ENCODE measurements at places on chromosomes 3 and 15.

- no peak for DNase-seq
Measured at GRCh38 chr3:9452417-9452816, 55.0 kb downstream of the SETD5 start.

DNA sequence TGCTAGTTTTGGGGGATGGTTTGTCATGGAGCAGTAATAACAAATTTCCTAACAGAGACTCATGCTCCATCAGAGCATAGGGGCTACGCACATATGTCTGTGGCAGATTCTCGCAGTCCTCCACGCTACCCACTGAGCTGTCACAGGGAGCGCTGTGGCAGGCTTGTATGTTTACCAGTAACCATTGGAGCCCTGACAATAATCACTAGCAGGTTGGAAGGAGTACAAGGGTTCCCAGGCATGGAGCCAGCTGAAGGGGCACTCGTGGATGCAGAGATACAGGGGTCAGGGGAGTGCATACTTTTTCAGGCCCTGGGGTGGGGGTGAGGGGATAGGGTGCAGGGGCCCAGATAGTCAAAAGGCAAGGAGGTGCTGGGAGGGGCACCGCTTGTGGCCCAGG is 7.9 kb upstream of the GP9 start:
- DNase-seq = no peak

- DNase-seq = no peak
Measured at GRCh38 chr15:31241888-31242522, 84.6 kb upstream of the KLF13 start.

- DNase-seq = no peak
Measured at GRCh38 chr15:89396723-89397652, 62.4 kb upstream of the POLG start.

DNA sequence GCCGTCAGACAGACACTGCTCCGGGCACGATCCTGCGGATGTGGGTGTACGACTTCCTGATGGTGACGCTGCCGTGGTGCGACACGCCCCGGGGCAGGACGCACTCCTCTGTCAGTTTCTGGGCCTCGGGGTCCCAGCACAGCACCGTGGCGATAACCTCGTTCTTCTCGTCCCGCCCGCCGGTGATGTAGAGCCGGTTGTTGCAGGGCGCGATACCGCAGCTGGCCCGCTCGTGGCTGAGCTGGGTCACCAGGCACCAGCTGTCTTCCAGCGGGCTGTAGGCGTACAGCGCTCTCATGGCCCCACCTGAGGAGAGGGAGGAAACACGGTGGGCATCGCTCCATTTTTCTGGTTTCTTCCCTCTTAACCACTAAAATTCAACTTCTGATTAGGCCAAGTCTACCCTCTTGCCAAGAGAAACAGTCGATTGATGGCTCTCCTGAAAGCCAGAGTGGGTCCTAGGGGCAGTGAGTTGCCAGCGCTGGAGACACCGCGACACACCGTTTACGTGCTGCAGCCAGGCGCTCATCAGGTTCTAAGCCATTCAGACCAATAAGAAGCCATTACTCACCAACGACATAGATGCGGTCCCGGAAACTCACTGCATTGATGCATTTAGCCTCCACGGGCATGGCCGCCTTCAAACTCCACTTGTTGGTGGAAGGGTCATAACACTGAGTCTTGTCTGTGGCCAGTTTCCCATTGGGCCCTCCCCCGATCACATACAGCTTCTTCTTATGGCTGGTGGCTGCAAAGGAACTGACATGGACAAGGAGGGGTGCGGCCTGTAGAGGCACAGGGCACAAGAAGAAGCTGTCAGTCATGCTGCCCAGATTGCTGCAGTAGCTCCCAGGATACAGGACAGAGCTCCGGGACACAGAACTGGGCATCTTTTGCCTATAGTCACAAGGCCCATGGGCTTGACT is 63.3 kb downstream of the KLHL6 start:
- no peak for DNase-seq

DNA sequence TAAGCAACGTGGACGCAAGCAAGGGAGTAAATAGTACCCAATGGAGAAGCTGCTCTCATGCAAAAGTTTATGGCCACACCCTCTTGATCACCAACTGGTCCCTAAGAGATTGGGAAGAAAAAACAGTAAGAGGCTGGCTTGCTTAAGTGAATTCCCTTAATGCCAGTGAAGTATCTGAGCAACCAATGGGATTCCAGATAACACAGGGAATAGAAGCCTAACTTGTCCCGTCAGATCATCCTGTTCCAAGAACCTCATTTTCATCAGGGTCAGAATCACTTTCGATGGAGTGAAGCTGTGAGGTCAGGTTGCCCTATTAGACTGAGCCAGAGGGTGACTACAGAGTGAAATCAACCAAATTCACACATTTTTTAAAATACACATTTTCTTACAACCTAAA is 104.3 kb downstream of the CD47 start:
- DNase-seq = no peak
